BJ (cell line): ENCODE measurements at places on chromosomes 6 and 20.

GRCh38 chr6:34178357-34179105, 32.6 kb upstream of the GRM4 start:
- DNase-seq: no peak

DNA sequence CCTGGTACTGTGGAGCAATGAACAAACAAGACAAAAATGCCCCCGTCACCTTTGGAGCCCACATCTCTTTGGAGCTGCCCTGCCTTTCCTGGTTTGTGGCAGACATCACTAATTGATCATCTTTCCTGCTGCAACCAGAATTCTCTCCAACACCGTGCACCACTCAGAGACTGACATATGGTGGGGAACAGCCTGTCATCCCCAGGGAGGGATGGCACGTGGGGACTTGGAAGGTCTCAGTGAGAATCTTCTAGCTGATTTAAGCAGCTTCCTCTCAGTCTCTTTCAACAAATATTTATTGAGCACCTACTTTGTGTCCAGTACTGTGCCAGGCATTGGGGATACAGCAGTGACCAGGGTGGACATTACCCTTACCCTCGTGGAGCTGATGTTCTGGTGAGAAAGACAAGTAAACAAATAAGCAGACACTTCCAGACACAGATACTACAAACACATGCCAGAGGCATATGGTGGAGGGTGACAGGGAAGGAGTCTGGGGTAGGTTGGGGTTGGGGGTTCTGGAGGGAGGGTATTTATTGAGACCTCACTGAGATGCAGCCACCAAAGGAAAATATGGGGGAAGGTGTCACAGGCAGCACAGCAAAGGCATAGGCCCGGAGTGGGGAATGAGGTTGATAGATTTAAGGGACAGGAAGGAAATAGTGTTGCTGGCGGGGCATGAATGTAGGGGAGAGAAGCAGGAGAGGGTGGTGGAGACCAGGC, 82.3 kb downstream of the CEBPB start:
- no peak for DNase-seq

DNA sequence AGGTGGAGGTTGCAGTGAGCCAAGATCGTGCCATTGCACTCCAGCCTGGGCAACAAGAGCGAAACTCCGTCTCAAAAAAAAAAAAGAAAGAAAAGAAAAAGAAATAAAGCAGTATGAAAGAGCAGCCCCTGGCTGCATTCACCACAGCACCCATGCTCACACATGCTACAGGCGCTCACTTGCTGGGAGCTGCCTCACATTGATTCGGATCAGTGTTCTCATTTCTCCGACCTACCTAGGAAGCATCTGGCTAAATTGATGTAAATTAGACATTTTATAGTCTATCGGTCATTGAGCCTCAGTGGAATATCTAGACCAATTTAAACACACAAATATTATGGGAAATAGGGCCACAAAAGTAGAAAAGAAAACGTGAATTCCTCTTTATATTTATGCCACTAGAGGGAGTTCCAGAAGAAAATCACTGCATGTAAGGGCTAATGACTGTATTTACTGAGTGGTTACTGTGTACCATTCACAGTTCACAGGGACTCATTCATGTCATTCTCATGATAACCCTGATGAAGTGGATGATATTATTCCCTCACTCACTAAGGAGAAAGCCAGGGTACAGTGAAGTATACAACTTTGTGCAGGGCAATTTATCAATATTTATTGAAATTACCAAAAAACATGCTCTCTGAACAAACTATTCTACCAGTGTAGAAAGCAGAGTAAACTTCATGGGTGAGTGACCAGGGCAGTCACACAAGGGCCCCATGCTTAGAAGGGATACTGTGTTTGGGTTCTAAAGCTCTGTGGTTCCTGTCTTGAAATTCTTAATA, 5.3 kb upstream of the MOG start:
- no peak for DNase-seq

DNA sequence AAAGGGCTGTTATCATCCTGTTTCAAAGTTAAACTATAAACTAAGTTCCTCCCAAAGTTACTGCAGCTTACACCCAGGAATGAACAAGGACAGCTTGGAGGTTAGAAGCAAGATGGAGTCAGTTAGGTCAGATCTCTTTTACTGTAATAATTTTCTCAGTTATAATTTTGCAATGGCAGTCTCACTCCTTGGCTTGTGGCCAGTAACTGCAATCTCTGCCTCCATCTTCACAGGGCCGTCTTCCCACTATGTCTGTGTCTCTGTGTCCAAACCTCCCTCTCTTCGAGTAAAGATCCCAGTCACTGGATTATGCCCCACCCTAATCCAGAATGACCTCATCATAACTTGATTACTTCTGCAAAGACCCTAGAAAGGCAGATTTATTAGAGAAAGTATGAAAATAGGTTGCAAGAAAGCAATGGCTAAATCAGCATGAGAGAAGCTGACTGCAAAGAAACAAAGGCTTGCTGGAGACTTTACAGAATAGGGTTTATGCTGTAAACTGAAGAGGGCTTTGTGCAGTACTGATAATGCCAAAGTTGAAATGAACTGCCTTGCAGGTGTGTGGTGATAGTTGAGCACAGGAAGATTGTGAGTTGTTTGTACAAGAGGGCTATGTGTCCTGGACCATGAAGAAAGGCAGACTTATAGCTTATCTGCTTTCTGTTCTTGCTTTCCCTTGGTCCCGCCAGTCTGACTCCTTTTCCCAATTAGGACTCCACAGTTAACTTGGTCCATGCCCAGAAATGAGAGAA, 28.4 kb downstream of the GPX6 start:
- no peak for DNase-seq

GRCh38 chr6:20879526-20879925, 345.3 kb downstream of the CDKAL1 start:
- DNase-seq: no peak
